Stimulated activated CD4-positive, alpha-beta T cell treated with anti-CD3 and anti-CD28 coated beads, Interleukin-12 subunit alpha, Interleukin-12 subunit beta, amount 100 ng/mL, for 4 hours (primary cell): ENCODE measurements at places on chromosomes 12 and 14.

DNA sequence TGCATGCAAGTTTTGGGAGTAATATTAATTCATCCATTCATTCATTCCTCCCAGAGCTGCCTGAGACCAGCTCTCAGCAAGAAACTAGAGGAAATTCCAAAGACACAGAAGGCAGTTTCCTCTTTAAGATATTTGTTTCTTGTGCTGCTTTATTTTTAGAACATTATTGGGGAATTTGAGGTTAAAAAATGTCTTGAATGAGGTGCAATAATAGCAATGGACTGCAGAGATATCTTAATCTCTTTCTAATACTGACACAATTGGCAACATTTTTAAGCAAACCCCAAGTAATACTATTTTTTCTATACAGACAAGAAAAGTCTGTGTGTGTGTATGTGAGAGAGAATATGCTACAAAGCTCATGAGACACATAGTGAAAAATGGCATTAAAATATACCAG, 190.2 kb upstream of the USP15 start:
- no peak for DNase-seq

DNA sequence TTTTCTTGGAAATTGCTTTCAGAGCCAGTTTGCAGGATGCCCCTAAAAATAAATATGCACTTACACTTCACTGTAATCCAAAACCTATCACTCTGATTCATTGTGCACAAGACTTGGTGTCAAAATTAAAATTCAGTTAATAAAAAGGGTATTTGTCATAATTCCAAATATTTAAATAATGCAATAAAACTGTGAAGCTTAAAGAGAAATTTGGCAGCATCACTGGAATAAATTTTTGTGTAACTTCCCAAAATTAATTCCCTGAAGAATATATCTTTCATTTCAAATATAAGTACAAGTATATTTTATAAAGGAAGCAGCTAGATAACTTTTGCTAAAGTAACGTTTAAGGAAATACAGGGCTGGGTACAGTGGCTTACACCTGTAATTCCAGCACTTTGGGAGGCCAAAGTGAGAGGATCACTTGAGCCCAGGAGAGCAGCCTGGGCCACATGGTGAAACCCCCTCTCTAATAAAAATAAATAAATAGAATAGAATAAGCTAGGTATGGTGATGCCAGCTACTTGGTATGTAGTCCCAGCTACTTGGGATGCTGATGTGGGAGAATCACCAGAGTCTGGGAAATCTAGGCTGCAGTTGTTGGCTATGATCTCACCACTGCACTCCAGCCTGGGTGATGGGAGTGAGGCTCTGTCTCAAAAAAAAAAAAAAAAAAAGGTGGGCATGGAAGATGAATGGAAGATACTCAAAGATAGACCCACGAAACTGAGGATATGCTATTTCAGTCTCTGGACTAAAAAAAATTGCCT, 233.8 kb downstream of the FBXL14 start:
- DNase-seq: no peak

DNA sequence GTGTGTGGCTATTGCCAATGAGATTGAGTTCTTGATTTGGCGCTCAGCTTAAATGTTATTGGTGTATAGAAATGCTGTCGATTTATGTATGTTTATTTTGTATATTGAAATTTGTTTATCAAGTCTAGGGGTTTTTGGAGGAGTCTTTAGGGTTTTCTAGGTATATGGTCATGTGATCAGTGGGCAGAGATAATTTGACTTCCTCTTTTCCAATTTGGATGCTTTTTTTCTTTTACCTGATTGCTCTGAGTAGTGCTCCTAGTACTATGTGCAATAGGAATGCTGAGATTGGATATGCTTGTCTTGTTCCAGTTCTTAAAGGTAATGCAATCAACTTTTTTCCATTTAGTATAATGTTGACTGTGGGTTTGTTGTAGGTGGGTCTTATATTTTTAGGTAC, 99.8 kb upstream of the PMCH start:
- no peak for DNase-seq

- DNase-seq: no peak
Measured at GRCh38 chr12:104768033-104768432, 190.1 kb downstream of the SLC41A2 start.

DNA sequence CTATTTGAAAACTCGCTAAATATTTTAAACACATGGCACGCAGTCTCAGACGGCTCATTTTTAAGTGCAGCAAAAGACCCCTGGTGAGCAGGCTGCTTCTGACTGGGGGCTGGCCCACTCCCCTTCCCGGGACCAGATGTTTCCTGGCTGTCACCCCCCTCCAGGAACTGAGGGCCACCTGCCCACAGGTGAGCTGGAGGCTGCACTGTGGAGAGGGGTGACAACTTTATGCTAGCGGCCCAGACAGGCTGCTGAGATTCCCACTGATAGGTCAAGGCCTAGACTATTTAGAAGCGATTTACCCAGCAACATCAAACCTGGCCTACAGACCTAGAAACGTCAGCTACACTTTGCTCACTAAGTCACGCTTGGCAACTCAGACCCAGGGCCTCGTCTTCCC, 92.1 kb downstream of the BCL11B start:
- DNase-seq: no peak

DNA sequence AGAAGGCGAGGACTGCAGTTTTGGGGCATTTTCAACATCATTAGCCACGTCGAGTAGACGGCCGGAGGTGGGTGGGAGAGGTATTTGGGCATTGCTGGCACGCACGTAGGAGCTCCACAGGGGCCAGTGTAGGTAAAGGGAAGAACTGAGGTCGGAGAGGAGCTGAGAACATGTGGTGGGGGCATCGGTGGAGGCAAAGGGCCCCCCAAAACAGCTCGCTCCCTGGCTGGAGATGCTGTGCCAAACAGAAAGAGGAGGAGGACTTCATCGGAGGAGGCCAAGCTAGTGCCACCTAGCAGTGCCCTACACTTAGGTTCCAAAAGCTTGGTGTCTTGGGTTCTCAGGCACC, 52.0 kb upstream of the PPP2R5C start:
- no peak for DNase-seq

DNA sequence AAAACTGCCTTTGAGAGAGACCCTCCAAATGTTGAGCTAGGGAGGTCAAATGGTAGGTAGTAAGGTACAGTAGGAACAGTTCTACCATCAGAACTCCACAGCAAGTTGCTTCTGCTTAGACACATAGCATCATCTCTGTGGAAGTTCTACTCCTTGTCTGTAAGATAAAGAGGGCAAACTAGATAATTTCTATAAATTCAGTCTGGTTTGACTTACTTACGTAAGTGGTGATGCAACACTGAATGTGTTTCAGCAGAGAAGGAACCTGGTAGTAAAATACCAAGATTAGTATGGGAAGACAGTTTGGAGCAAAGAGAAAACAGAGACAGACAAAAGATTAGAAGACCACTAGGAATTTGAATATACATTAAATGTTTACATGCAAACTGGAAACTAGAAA, 42.0 kb downstream of the KITLG start:
- no peak for DNase-seq

DNA sequence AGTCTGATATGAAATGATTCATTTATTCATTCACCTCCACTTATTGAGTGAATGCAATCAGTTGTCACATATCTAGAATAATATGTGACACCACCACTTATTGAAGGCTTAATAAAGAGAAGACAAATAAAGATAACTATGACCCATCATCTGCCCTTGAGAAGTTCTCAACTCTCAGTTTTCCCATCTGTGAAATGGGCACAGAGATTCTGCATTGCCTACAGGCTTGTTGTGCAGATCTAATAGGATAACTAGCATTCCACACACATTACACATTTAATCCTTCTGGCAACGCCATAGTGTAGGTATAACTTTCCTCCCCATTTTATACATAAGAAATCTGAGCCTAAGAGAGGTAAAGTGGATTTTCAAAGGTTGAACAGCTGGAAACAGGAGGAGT, 84.2 kb upstream of the FICD start:
- no peak for DNase-seq

- DNase-seq: peak; percentile 30
Measured at GRCh38 chr12:121579190-121579791, 1.5 kb downstream of the KDM2B start.

- no peak for DNase-seq
Measured at GRCh38 chr14:31881531-31882310, 195.4 kb upstream of the ARHGAP5 start.

DNA sequence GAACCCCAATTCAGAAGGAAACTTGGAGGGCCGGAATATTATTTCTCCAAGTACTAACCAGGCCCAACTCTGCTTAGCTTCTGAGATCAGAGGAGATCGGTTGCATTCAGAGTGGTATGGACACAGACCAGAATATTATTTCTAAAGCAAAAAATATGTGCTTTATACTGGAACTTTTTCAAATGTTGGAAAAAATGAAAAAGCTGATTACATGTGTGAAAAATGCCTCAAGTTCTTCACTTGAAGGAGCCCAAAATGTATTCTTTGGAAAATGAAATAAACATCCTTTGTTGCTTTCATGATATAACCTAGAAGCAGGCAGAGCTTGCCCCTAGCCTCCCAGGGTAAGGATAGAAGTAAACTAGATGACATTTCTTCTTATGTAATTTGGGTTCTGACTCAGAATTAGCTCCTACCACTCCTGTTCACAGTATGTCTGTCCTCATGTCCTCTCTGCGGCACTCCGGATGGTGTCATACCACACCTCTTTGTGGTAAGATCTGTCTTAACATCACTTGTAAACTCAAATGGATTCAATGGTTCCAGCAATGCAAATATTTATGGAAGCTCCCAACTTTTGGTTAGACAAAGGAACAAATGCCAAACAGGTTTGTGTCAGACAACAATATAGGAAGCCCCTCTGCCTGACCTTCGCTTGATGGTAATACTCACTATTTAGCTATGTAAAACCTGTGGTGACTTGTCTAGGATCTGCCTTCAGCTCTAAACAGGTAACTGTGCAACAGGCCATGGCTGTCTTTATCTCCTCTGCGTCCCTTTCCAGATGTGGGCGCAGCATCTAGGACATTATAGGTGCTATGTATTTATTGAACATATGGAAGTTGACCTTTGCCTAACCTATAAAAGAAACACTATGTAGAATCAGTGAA, 178.5 kb downstream of the SSPN start:
- DNase-seq: no peak

- DNase-seq: no peak
Measured at GRCh38 chr12:54428050-54429013, 9.3 kb upstream of the ITGA5 start.

- no peak for DNase-seq
Measured at GRCh38 chr12:2064071-2064507, 11.3 kb downstream of the CACNA1C start.

- DNase-seq: no peak
Measured at GRCh38 chr14:71372411-71372838, 465.2 kb downstream of the PCNX1 start.

- no peak for DNase-seq
Measured at GRCh38 chr12:65162609-65163008, 6.8 kb upstream of the LEMD3 start.

DNA sequence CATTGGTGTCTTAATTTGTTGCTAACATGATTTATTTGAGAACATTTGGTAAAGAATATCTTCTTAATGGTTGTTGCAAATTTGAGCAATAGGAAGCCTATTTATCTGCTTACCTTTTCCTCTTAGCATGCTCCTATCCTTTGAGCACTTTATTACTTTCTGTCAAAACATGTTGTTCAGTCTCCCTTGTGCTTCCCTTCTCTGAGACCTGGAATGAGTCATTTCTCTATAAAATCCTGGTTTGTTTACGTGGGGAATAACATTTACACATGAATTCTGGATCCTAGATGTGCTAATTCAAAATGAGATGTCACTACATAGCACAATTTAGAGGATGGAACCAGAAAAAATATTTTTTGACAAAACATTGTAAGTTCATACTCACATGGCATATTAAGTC, 844.0 kb upstream of the LRFN5 start:
- no peak for DNase-seq

GRCh38 chr14:39154594-39155189, 15.4 kb downstream of the TRAPPC6B start:
- no peak for DNase-seq

DNA sequence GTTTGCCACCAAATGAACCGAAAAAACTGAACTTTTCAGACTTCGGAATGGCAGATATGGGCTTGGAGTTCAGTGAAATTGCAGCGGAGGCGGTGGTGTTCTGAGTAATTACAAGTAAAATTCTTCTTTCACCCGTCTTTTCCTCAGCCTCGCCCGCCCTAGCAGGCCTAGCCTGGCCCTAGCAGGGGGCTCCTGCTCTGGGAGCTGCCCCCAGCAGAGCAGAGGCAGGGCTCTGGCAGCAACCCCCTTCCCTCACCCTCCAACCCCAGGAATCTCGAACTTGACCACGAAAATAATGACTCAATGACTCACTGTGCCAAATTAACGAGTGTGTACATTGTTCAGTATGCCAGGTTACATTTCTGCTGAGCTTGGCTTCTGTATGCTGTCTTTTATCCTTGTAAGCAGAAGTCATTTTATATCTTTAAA, 1.1 kb downstream of the PAPLN start:
- DNase-seq: no peak

DNA sequence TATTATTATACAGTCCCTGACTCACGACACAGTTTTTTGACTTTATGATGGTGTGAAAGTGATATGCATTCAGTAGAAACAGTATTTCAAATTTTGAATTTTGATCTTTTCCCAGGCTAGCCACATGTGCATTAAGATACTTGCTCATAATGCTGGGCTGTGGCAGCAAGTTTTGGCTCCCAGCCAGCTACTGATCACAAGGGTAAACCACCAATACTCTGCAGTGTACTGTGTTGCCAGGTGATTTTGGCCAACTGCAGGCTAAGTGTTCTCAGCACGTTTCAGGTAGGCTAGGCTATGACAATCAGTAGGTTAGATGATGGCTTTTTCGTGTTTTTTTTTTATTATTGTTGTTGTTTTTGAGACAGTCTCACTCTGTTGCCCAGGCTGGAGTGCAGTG, 69.4 kb upstream of the ACTN1 start:
- no peak for DNase-seq

DNA sequence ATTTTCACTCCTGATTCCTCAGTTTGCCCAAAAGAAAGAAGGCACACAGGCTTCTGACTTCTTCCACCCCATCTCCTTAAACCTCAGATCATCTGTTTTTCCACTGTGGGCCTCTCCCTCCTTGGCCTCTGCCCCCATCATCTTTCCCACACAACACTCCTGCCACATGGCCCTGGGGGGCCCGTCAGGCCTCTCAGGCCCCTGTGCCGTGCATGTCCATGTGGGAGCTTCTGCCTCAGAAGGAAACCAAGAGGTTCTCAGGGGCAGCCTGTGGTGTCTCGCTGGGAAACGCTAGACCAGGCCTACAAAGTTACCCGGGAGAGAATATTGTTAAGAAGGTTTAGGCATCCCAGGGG, 8.0 kb downstream of the KLHL33 start:
- DNase-seq: no peak

GRCh38 chr12:52993558-52993869, 12.7 kb upstream of the EIF4B start:
- DNase-seq: no peak

DNA sequence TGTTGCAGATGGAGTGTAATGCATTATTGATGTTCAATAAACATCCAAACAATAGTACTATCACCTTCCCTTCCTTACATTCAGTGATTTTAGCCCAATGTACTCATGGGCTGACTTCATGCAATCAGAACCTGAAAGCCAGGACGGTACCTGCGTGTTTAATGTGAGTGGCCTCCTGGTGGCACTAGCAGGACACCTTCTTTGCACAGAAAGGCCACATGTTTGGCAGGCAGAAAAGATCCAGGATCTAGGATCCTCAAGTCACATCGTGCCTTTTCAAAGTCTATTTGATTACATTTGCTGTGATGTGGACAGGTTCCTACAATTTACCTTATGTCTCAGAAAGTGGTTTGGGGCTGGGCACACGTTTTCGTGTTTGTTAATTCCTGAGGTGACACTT, 82.9 kb downstream of the NEDD1 start:
- no peak for DNase-seq

- DNase-seq: no peak
Measured at GRCh38 chr12:108612788-108613282, 15.0 kb upstream of the TMEM119 start.
